ENCODE measurements at places on chromosomes 16 and 17.

- DNase-seq: no peak
These were observed at the start of gene CDK5R1 for GRCh38 chr17:32486701-32487472. TSS of gene CDK5R1 (plus strand) at chr17:32486993. CDS start at chr17:32487621, 628 bp downstream.

- no peak for DNase-seq
These were observed 54.5 kb downstream of the GTF3C1 start for GRCh38 chr16:27495191-27495590.

- DNase-seq: no peak
These were observed 138.0 kb downstream of the ANKFN1 start for GRCh38 chr17:56291226-56291805.

DNA sequence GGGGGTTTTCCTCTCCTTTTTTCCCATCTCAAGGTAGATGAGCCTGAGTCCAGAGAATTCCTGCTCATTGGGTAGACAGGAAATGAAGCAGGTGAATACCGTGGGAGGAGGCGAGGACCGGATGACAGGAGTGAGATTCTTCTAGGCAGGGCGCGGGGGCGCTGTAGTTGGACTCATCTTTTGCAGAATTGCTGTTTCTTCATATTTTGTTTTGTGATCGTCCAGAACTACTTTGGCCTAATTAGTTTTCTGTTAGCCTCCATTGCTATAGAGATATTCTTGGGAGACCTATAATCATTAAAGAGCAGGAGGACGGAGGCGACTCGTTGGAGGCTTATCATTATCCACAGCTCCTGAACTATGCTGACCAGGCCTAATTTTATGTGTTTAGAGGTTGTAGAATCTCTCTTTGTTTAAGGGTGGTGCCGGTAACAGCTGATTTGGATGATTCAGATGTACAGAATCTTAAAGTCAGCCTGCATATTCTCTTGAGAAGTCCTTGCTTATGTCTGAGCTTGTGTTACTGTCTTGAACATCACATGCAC lies 650 bp downstream of the ATP6V0A1 start:
- no peak for DNase-seq

DNA sequence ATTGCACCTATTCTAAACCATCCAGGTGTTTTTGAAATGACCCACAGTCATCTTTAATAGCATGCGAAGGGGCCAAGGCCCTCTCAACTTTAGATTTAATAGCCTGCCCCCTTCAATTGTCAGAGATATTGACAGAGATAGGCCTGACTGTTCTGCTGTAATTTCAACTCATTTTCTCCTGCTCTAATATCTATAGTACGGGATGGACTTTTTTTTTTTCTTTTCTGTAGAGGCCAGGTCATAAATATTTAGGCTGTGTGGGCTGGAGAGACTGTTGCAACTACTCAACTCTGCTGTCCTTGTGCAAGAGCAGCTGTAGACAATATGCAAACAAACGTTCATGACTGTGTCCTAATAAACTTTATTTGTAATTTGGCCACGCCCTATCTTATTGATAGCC lies 24.7 kb upstream of the KRT20 start:
- no peak for DNase-seq

GRCh38 chr17:61492759-61493526 lies 40.7 kb downstream of the TBX4 start:
- no peak for DNase-seq

DNA sequence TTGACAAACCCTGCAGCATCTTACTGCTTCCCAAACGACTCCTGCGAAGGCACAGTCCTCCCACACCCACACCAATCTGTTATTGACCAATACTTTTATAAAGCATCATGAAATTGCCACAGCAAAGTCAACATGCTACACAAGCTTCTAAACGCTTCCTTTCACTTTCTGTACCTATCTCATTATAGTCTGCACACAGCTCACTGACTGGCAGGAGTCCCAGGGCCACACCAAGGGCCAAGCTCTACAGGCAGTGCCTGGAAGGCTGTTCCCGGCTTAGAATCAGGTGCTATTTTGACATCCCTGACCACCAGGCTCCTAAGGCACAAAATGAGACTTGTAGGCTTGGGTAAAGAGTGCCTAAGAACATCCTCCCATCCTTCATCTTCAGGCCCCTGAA lies 39.5 kb downstream of the USP7 start:
- DNase-seq: no peak

GRCh38 chr17:35546487-35546886 lies 9.0 kb upstream of the SLFN12L start:
- DNase-seq: no peak

DNA sequence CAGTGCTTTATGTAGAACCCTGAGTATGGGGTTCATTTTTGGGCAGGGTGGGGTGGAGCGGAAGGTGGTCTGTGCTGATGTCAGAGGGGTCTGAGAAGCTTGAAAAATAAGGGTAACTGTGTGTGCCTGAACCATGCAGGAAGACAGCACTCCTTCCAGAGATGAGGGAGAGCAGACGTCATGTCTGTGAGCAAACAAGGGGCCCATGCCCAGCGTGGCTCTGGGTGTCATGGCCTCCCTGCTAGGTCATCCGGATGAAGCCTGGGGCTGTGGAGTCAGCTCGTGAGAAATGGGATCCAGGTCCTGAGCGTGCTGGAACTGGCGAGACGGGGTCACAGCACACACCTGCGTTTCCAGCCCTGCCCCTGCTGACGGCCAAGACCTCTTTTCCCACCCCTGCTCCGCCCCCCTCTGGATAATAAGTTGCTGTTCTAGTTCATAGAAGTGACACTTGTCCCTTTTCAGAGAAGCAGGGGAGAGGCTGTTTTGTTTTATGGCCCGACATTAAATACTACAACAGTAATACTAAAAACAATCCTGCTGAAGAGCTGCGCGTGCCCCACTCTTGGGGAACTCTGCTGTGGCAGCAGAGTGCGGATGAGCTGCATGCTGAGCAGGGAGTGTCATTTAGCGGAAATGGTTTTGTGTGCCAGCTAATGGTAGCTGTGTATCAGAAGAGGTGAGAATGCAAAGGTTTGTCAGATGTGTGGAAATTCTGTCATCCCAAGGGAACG lies 92.6 kb downstream of the RPTOR start:
- no peak for DNase-seq

- no peak for DNase-seq
These were observed 50.3 kb downstream of the KSR1 start for GRCh38 chr17:27506348-27507218.

DNA sequence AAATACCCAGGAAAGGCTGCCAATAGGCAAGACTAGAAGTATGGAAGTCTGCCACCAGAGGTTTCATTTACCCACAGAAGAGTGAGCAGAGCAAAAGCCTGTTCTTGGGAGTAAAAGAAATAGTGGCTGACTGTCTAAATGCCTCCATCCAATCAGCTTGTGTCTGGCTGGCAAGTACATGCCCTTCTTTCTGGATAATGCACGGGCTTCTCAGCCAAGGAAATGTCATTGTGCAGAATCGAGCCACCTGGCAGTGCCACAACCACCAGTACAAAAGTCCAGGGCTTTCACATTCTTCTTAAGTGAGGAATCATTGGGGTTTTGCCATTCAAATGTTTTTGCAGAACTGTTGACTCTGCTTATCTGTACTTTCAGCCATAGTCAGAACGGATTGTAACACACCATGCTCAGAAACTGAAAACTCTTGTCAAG lies 10.1 kb upstream of the ERCC4 start:
- no peak for DNase-seq

DNA sequence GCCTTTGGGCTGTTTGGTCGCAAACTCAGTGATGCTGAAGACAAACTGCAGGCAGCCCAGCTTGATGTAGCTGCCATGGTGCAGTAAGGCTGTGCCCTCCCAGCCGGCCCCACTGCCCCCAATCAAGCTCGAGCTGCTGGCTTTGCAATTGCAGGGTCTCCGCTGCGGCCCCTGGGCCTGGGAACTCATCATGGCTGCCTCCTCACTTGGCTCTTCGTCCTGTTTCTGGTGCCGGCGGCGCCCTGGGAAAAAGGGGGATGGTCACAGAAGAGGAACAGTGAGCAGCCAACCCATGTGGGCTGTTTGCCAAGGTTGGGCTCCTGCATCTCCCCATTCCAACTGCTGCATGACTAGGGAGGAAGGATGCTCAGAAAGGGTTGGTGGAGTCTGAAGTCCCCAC lies 3.4 kb upstream of the DHRS13 start:
- no peak for DNase-seq

DNA sequence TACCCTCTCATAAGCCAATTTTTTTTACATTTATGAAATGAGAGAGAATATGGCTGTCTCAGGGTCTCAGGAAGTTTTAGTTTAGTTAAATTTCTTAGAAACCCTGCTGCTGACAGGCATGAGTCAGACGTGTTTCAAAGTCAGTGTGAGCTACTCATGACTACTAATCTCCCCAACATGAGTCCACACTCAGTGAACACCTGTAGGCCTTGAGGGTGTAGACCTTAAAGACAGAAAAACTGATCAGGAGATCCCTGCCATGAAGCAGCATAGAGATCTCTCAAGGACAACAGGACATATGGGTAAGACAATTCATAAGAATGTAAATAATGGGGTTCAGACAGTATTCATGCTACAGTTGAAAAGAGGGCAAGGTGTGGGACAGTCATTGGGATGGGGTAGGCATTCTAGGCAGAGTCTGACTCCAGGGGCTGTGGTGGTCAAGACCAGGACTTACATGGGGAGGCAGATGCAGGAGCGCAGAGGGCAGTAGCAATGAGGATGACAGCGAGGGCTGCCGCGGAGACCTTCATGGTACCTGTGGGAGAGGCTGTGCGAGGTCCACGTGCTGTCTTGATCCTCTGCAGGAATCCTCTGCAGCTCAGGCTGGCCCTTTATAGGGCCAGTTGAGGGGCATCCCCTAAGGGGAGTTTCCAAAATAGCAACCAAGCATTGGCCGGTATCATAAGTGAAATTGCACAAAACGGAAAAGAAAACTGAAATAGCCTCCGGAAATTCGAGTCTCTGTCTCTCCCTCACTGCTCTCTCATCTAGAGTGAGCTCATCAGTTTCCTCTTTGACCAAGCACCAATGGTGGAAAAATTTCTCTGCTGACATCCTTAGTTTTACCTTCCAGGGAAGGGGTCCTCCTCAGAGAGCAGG lies at the start of gene CCL5:
Gene CCL5 (minus strand): TSS at position 588 of the 882 bp plus-strand sequence.
- DNase-seq: no peak

DNA sequence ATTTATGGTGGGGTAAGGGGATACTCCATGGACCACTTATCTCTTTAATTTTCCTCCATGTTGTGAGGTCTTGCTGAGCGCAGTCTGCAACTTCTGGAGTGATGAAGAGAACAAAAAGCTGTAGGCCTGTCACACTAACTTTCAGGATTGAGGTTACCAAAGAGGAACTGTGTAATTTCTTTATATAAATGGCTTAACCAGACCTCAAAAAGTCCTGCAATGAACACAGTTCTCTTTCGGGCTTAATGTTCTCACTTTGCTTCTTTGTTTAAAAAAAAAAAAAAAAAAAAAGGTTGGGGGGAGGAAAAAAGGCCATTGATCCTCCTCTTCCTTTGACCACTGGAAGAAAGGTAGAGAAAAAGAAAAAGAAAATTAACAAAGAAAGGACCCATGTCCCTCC lies 86.8 kb upstream of the SOX9 start:
- DNase-seq: no peak

DNA sequence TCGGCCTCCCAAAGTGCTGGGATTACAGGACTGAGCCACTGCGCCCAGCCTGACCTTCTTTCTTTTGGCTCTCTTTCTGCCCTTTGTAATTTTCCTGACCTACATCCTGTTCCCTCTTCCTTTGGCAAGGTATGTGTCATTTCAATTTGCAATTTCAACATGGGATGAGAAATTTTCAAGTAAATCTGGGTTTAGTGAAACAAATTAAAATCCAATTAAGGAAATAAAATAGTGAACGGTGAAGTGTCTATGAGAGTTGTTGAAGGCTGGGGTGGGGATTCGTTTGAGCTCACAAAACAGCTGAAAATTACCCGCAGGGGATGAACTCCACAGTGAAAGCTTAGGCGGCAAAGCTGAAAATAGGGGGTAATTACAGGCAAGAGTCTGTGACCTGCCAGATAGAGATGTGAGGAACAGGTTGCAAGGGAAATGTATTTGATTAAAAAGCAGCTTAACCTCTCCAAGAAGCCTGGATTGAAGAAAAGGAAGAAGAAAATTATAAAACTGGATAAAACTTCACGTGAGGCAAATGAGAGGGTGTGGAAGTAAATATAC lies 277.7 kb downstream of the UTP18 start:
- DNase-seq: no peak

- no peak for DNase-seq
These were observed 5.4 kb upstream of the CHRNE start for GRCh38 chr17:4908301-4908700.

GRCh38 chr16:8511464-8511863 lies 78.8 kb downstream of the TMEM114 start:
- DNase-seq: no peak

DNA sequence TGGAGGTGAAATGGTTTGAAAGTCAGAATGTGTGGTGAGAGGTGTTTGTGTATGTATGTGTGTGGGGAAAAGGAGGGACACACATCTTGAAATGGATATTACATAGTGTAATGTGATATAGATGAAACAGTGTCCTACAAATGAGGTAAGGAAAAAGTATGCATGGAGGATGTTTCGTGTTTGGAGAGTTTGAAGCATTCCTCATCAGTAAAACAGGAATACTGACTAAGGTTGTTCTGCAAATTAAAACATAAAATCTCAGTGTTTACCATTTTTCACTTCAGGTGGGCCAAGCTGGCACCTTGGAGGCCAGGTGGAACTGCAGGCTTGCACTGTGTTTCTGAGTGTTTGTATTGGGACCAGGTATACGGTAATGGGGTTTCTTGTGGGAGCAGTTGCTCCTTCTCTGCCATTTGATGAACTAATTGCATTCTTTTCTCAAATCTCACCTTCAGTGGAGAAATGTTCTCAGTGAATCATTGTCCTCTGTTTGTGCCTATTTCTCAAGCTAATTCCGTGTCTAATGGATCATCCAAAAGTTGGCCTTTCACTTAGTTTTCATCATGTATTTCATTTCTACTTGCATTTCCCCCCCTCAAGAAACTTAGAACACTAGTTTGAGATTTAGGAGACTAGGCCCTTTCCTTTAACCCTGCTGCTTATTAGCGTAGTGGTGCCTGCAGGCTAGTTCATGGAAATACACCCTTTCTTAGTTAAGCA lies 8.2 kb upstream of the TBKBP1 start:
- DNase-seq: no peak

- no peak for DNase-seq
These were observed 43.4 kb upstream of the GSE1 start for GRCh38 chr16:85569615-85570212.

- DNase-seq: no peak
These were observed 62.4 kb upstream of the FA2H start for GRCh38 chr16:74837056-74837455.

DNA sequence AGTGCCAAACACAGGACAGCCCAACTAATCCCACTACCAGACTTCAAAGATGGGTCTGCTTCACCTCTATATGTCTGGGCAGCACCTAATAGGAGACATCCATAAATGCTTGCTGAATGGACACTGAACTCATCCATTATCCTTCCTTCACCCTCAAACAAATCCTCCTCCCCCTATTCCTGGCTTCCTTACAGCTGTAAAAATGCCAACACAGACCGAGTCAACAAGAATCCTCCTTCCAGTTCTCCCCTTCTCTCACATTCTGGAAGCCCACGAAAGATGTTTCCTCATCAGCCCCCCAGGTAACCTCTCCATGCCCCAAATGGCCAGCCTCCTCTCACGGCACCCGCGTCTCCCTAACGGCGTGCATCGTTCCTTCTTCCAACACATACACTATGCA lies 12.3 kb downstream of the PELP1 start:
- DNase-seq: no peak

- DNase-seq: no peak
These were observed 15.0 kb upstream of the CPD start for GRCh38 chr17:30363715-30364202.
